Stimulated activated effector memory CD8-positive, alpha-beta T cell treated with anti-CD3 and anti-CD28 coated beads, Interleukin-12 subunit alpha, Interleukin-12 subunit beta, amount 100 ng/mL, for 72 hours (primary cell): ENCODE measurements at places on chromosomes 5 and 9.
A peak's percentile ranks its signal among the peaks of the same experiment; 100 is the strongest.

GRCh38 chr5:89901983-89902382 is 507.6 kb downstream of the CETN3 start:
- DNase-seq = no peak

DNA sequence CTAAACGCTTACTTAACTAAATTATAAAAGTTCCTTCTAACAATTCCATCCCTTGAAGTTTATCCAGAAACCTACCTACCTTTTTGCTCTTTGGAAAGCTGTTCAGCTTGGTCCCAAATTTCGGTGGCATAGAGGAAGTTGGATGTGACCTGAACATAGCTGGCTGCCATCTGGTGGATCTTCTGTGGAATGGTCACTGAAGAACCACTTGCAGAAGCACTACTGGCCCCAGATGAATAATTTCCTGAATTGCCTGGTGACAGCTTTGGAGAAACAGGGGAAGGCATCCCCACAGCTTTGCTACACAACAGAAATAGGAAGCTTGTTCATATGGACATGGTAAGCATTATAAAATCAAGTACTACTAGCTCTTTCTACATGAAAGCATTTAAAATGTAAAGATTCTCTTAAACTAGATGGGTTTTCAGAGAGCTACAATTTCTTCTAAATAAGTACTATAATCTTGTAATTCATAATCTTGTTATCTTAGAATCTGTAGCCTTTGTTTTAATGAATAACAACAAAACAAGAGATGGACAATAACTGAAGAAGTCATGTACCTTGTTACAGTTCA is 9.9 kb downstream of the LEAP2 start:
- DNase-seq = no peak

DNA sequence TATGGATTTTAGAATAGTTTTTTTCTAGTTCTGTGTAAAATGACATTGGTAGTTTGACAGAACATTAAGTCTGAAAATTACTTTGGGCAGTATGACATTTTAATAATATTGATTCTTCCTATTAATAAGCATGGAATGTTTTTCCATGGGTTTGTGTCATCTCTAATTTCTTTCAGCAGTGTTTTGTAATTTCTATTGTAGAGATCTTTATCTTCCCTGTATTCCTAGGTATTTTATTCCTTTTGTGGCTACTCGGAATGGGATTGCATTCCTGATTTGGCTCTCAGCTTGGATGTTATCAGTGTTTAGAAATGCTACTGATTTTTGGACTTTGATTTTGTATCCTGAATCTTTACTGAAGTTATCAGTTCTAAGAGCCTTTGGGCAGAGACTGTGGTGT is 420.4 kb downstream of the KIAA0825 start:
- DNase-seq = no peak

DNA sequence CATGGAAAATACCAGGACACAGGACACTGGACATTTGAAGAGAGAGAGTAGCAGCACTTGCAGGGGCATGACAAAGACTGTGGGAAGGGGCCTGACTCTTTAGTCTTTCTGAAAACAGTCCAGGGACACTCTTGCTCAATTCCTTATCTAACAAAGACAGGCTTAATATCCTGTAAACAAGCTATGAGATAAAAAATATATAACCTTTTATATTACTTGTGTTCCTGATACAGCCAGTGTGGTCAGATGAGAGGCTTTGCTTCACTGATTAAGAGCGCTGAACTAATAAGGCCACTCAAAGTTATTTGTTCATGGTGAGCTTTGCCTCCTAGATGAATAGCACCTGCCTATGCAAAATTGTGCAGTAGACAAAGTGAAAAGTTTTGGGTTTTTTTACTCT is 518.7 kb downstream of the LRRC70 start:
- DNase-seq = no peak

DNA sequence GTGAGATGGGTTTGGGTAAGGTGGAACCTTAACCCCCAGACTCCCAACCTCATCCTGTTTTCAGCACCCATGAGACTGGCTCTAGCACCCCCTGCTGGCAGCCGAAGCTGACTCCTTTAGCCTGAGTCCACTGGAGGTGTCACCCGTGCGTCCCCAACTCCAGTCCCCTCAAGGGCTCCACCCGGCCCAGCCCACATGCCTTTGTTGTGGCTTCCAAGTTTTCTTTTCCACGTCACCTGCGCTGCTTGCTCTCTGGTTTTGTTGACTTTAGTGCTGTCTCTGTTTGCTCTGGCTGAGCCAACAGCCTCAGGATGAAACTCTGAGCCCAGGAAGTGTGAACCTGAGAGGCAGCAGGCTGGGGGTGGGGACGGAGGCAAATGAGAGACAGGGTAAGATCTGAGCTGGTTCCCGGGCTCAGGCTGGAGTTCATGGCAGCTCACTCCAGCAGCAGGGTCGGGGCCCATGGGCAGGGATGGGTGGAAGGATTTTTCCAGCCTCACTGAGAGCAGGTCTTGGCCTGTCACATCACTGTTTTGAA is 13.2 kb upstream of the AQP7 start:
- DNase-seq = peak; percentile 93

DNA sequence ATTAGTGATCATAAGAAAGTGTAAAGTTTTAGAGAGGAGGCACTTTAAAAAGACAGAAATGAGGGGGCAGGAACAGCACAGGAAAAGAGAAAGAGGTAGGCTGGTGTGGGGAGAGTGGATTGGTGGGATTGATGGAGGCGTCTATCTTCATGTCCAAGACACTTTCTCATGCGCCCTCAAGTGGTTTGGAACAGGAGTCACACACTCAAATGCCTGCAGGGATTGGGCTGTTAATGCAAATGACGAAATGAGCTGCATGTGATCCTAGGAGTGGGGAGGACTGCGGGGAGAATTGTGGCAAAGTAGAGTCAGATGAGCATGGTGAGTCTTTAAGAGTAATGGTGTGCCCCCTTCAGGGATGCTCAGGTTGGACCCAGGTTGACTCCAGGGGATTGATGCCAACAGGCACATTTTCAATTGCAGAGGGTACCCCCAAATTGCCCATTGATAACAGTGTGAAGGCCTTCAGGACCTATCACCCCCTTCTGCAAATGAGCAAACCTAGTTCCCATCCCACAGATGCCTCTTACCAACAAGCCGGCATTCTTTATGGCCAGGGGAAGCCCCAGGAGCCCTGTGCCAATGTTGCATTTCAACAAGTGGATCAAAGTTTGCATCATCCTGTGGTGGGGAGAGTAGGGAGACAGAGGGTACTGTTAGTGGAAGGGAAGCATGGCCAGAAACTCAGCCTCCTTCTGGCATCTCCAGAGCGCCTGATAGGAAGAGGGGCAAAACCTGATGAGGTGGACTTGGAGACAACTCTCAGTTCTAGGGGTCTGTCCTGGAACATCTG is 5.3 kb downstream of the SLC36A3 start:
- DNase-seq = no peak

DNA sequence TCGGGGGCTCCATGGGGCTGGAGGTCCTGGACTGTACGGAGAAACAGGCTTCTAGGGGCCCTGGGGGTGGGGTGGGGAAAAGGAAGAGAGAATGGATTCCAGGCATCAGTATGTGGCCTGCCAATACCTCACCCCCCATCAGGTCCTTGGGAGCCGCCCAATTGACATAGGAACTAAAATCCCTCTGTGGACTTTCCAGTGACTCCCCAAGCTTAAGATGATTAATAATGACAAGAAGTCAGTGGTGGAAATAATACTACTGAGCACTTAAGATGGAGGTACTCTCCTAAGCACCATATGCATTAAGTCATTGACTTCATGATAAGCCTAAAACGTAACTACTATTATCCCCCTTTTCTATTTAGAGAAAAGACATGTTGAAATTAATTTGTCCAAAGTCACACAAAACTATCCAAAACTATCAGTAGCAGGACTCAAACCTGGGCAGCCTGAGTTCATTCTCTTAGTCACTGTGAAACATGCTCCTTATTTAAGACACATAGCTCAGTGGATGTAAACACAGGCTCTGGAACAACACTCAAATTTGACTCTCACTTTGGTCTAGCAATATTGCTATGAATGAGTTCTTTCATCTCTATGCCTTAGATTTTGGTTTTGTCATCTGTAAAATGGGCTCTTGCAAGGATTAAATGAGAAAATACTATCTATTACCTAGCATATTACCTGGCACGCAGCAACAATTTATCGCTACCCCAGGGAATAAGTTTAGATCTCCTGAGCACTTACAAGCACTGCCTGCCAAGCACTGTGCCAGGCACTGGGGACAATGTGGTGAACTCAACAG is 9.5 kb downstream of the SPRY4 start:
- DNase-seq = no peak

- no peak for DNase-seq
Measured at GRCh38 chr5:135615581-135616260, 36.9 kb upstream of the CXCL14 start.

- DNase-seq = no peak
Measured at GRCh38 chr5:167168971-167169370, 1122.5 kb upstream of the WWC1 start.

GRCh38 chr5:505951-506525 is 18.2 kb downstream of the SLC9A3 start:
- DNase-seq = no peak

DNA sequence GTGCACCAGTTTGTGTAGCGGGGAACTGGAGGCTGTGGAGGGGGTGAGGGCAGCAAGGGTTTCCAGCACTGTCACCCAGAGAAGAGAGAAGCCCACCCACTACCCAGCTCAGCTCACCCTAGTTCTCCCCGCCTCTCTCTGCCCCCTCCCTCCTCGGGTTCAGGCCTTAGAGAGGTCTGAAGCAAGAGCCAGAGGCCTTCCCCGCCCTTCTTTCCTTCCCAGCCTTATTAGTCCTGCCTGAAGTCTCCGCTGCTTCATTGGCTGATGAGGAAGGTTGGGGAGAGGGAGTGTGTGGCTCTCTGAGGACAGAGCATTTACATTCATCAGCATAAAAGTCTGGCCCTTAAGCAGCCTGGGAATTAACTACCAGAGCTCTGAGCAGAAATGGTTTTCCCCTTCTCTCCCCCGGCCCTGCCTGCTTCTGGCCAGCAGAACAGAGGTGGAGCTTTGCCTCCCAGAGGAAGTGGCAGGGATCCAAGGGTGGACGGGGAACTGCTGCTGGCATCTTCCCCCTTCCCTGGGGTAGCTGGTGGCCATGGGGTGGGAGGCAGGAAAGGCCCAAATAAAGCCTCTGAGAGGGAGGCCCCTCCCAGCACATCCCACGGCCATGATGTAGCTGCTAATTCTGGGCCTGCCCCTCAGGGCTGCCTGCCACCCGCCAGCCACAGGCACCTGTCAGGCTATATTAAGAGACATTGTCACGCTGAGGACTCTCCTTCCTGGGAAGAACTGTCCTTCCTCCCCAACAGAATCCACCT is 4.1 kb downstream of the DNAJB5 start:
- no peak for DNase-seq

DNA sequence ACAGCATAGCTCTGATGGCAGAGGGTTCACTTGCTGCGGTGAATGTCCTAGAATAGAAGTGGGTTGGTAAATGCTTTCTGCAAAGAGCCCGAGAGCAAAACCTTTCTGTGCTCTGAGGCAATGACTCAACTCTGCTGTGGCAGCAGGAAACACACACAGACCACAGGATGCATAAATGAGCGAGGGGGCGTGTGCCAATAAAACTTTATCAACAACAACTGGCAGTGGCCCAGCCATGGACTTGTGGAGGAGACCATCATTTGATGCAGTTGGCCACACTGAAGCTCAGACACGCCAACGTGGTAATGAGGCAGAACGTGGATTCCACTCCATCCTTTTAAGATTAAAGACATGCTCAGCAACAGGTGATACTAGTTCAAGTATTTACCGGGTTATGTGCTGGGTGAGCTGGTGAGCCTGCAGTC is 6.8 kb downstream of the MRPL36 start:
- DNase-seq = peak; percentile 87

GRCh38 chr5:149519601-149520000 is 31.6 kb downstream of the CSNK1A1 start:
- no peak for DNase-seq

- no peak for DNase-seq
Measured at GRCh38 chr9:16436545-16436944, 433.9 kb downstream of the BNC2 start.

DNA sequence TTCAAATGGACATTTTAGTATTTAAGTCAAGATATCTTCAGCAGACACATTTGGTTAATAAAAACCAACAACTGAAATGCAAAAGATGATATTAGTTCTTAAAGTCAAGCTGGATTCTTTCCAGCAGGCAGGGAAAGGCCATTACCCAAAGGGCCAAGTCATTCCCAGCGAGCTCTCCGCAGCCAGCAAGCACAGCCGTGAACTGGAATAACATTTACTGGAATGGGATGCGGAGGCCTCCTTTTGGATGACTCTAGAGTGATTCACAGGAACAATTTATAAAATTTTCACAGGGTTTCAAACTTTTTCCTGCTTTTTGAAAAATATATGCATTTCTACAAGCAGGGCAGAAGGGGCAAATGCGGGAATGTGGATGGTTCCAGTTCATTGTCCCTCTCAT is 76.6 kb upstream of the DAB2 start:
- DNase-seq = no peak

DNA sequence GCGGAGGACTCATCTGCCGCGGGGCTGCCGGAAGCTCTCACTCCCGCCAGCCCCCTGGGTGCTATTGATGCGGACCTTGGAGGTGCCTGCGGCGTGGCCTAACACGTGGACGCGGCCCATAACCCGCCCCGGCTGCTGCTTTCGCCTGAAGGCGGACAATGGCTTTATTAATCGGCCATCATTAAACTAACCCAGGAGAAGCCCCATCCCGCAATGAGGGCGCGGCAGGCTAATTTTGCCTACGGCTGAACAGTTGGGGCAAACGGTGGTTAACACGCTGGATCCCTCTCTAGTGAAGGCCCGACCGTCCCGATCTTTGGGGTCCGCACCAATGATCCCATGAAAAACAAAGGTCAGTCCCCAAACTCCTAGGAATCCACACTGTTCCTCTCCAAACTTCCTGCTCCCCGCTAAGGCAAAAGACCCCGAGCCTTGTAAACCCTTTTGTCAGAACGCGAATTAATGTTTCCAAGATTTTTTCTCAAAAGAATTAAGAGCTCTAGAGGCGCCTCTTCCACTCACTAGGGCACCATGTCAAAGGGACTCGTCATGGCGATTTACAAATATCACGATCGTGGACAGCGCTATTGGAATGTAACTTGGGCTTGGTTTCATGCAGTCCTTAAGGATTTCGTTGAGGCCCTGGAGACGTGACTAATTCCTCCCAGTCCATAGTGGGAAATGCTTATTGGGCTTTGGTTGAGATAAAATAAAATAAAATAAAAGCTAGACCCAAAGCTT is 193.1 kb downstream of the MEF2C start:
- DNase-seq = no peak

DNA sequence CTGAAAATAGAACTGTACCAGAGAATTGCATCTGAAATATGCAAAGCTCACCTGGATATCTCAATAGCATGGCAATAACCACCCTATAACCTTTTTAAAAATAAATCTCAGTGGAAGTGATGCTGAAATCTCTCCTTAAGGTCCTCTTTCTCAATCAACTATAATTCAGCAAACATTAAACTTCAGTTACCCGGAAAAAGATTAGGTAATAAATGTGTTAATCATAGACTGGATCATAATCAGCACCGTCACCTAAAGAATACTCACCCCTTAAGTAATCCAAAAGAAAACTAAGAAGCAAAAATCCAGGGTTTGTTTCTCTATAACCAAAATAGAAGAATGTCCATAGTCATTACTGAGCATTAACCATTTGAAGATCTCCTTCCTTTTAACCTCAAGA is 44.3 kb upstream of the DENND4C start:
- DNase-seq = no peak
